Breast epithelium (tissue), 4 donors: ENCODE measurements at places on chromosomes 5 and 9. TPM values are rescaled to one million over a fixed set of nuclear protein-coding genes. Genes with fewer than 3 reads are reported as not detected.
A peak's percentile ranks its signal among the peaks of the same experiment; 100 is the strongest.

The FAM78A gene
- total RNA-seq, result 2.5 TPM

The SPRY4 gene
- total RNA-seq, result 18.0 TPM

The C5 gene
- total RNA-seq, result 22.7 TPM

The HINT1 gene
- 161 TPM for total RNA-seq

The MEGF9 gene
- 27.2 TPM for total RNA-seq

- no peak for DNase-seq
These were observed 69.7 kb downstream of the FOCAD start for GRCh38 chr9:20753761-20754160.

DNA sequence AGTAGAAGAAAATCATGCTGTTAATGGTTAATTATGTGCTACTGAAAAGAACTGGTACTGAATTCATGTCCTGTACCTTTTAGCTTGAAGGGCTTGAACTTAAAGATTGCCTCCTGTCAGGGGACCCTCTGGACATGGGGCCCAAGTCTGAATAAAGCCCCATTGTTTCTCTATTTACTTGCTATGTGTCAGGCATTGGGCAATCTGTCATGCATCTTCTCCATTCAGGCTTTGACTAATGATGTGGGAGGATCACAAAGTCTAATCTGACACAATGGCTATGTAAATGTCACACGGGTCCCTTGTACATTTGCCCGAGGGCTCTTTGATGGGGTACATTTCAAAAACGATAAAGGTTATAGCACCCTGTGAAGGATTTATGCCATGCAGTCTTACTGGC, 64.0 kb upstream of the TUSC1 start:
- no peak for DNase-seq

DNA sequence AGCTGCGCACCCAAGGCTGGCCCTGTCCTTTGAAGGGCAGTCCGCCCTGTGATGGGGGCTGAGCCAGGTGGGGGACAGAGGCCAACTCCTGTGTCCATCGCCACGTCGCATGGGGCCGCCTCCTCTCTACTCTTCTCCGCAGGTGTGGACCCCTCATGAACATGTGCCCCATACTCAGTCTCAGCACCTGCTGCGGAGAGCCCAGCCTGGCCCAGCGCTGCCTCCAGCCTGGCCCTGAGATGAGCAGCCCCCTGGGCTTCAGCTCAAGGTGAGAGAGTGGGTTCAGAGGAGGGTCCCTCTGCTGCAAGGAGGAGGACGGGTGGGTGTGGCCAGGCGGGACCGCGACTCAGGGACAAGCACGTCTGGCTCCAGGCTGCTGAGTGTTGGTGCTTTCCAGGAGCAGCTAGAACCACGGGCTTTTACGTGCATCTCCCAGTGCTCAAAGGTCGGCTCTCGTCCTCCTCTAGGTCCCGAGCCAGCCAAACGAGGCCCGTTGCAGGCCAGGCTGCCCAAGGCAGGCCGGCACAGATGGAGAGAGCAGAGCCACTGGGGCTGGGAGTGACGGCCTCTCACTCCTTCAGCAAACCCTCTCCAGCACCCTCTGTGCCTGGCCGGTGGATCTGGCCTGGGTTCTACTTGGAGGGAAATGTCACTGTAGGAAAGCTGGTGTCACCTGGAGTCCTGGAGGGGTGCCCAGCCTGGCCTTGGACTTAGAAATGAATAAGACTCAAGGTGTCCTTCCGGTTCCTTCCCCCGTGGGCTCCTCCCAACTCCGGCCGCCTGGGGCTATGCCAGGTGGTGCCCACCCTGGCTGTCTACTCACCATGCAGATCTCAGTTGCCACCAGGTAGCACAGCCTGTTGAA, 48.9 kb upstream of the RNF130 start:
- DNase-seq, result peak; percentile 39

GRCh38 chr5:152503206-152503605, 98.1 kb upstream of the NMUR2 start:
- no peak for DNase-seq

- DNase-seq, result no peak
These were observed 1.2 kb downstream of the GLRX start for GRCh38 chr5:95821110-95822021.

DNA sequence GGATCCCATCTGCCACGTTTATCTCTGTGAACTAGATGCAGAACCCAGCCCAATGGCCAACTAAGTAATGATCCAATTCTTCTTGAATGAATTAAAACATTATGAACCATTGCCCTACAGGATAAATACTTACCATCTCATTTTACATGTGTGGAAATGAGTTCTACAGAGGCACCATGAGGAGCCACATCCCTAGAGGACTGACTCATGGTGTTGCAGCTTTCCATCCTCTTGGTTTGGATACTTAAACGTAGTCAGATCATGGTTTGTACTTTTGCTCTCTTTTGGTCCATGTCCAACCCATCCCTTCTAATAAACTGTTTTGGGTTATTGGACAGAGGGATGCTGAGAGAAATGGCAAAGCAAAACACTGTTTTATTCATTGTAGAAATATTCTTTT, 484.8 kb downstream of the EBF1 start:
- DNase-seq, result no peak

DNA sequence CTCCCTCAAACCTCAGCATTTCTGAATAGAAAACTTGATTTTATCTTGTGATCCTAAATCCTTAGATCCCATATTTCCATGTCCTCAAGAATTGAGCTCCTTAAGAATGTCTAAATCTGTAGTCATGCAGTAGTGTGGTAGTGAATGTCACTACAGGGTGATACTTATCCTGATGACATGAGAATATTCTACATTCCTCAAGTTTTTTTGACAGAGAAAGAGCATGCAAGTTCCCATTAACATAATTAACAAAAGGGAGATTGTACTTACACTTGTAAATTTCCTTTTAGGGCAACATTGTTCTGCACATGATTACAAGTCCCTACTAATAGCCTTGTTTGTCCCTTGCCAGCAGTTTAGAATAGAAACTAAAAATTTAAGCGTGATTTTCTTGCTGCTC, 352.3 kb downstream of the PTPRD start:
- no peak for DNase-seq

GRCh38 chr5:141420855-141421488, at the start of gene PCDHGA11:
Gene PCDHGA11 (plus strand): TSS chr5:141421051. CDS start chr5:141421228, 177 bp downstream.
- no peak for DNase-seq

DNA sequence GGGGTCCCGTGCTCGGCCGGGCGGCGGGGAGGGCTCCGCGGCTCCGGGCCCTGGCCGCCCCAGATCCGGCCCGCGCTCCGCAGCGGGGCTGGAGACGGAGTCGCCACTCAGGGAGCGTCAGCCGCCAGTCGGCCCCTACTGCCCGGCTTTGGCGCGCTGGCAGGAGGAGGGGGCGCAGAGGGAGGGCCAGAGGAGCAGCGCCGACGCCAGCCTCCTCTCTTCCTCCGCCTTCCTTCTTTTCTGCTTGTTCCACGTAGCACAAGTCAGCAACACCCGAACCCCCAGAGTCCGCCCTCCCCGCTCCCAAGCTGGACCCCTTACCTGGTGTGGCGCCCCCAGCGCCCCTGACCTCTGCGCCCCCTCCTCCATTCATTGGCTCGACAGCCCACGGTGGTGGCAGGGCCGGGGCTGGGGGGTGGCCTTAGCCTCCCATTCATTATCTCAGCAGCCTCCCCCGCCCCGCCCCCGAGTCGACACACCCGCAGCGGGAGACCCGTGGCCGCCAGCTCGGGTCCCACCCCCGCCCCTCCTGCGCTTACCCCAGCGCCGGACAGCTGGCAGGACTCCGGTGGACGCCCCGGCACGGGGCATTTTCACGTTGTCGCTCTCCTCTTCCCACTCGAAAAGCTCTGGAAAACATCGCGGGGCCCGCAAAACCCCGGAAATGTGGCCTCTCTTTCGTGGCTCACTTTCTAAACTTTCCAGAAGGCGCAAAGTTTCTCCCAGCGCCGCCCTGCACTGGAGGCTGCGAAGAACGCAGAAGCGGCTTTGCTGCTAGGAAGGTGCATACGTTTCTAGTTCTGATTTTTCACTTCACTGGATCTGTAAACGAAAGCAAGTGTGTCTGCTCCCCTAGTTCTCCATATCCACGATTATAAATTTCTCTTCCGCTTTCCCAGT, at the start of gene LPAR1:
LPAR1 (minus strand) TSS at position 140 of the 900 bp plus-strand sequence. CDS start 66,353 bp downstream, outside the sequence.
- peak; percentile 55 for DNase-seq

GRCh38 chr5:34929720-34930461, 532 bp downstream of the DNAJC21 start:
- peak; percentile 83 for DNase-seq
